ENCODE measurements at places on chromosomes 7 and 10.

- ATAC-seq = no peak
Measured at GRCh38 chr10:113153493-113154102, 203.6 kb downstream of the TCF7L2 start.

- ATAC-seq = no peak
Measured at GRCh38 chr10:70740406-70741288, 44.5 kb downstream of the TBATA start.

DNA sequence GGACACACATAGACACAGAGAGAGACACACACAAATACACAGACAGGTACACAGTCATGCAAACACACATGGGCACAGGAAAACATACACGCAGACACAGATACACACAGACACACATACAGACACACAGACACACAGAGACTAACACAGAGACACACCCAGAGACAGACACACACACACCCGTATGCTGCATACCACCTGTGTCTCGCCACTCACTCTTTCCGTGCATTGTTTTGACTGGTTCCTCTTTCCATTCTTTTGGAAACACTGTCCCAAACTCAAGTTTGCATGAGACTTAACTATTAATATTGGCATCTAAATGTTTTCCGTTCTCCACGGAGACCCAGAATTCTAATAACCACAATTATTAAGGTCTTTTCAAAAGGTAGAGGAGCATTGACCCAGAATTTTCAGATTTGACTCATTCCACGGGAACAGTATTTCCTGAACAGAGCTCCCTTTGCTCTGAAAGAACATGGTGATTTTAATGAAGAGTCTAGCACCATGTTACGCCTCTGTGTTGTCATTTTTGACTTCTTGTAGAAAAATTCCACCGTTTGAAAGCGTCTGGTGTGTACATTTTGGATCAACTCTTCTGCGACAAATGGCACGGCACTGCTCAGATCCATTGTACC lies 141.2 kb upstream of the RNF32 start:
- ATAC-seq = no peak

DNA sequence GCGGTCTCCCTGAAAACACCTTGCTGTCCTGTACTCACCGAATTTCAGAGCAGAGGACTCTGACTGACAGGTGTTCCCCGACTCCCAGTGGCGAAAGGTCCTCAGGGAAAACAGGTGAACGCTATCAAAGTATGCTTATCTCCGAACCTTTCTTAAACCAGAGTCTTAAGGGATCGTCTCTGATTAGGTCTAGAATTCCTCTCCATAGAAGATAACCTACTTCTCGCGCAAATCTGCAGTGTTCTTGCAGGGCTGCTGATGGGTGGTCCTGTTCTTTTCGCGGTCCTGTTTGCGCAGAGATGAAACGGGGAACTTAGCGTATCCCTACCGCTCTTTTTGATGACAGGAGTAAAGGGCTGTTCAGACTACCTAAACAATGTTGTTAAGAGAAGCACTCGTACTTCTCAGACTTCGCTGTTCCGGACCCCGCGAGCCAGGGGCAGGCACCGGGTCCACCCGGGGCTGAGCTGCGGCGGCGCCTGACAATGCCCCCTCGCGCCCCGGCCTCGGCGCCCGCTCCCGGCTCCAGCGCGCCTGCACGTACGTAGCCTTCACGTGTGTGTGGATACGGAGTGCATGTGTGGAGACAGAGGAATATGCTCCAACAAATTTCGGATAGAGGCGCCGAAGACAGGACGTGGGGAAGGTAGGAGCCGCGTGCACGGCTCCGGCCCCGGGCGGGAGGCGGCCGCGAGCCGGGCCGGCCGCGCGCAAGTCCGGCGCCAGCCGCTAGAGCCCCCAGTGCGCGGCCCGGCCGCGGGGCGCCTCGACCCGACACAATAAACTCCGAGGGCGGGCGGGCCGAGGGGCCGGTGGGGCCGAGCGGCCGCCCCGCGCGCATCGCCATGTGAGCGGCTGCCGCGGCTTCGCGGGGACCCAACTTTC lies 766 bp upstream of the ZMYND11 start:
- peak; percentile 33 for ATAC-seq

- no peak for ATAC-seq
Measured at GRCh38 chr7:72751978-72752377, 76.0 kb downstream of the TYW1B start.

- ATAC-seq = no peak
Measured at GRCh38 chr10:19785366-19785765, 30.9 kb upstream of the PLXDC2 start.

GRCh38 chr10:99799613-99800012 lies 17.2 kb downstream of the ABCC2 start:
- no peak for ATAC-seq

DNA sequence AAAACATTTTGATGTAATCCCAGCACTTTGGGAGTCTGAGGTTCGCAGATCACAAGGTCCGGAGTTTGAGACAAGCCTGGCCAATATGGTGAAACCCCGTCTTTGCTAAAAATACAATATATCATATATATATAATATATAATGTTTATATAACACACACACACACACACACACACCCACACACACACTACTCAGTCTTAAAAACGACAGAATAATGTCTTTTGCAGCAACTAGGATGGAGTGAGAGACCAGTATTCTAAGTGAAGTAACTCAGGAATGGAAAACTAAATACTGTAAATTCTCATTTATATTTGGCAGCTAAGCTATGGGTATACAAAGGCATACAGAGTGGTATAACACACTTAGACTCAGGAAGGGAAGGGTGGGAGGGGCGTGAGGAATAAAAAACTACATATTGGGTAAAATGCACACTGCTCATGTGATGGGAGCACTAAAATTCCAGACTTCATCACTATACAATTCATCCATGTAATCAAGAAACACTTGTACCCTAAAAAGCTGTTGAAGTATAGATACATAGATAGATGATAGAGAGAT lies 231.2 kb upstream of the SEMA3A start:
- ATAC-seq = peak; percentile 16

DNA sequence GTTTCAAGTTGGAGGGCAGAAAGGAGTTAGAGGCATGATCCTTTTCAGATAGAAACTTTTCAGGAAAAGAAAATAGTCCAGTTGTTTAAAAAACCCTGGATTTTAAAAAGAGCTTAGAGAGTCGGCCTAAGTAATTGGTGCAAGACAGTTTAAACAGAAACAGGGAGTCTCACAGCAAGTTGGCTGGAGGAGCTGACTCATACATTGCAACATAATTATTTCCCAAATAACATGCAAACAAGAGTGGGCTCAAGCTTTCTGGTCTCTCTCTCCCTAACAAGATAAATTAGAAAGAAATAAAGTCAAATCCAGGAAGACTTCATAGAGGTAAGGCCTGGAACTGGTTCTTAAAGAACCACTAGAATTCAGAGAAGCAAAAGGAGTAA lies 100.3 kb upstream of the AGBL3 start:
- no peak for ATAC-seq

- no peak for ATAC-seq
Measured at GRCh38 chr7:122454776-122455507, 150.4 kb upstream of the FEZF1 start.

DNA sequence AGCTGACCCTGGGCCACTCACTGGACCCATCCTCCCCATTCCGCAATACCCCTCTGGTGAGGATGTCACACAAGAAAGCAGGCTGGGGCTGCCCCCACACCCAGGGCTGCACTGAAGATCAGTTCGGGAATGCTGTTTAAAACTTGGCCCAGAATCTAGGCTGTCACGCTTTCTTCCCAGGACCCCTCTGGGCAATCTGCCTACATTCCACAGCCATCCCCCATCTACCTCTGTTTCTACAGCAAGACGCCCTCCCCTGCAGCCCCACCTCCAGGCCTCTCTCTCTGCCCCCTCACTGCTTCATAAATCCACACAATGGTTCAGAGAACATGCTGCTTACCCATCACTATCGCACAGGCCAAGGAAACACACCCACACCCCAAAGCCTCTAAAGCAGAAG lies 36.1 kb downstream of the XPNPEP1 start:
- ATAC-seq = no peak

DNA sequence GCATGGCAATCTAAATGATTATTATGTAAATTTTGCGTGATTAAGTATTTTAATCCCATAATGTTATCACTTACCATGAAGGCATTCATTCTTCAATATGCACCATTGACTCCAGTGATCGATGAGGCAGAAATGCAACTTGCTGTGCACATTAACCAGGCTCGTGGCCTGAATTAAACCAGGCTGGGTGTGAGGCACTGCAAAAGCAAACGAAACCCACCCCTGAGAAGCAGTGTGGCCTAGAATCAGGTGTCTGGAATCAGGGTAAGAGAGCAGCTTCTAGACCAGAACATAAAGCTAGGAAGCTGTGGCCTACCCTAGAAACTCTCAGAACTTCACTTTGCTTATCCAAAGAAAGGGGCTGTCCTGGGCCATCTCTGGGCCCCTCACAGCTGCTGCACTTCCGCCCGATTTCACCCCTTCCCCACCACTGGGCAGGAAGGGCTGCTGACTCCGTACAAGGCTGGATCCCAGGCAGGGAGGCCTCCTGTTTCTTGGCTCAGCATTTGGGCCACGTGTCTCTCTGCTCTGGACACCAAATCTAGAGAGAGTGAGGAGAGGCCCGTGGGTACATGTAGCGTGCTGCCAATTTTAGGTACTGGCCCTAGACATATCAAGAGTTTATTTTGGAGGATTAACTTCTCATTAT lies 4.4 kb downstream of the PTPRE start:
- ATAC-seq = no peak

GRCh38 chr10:111578076-111578475 lies 501.2 kb downstream of the ADRA2A start:
- ATAC-seq = no peak
